Stimulated activated CD4-positive, alpha-beta T cell treated with anti-CD3 and anti-CD28 coated beads, Interleukin-1b, Interleukin-23, amount 100 ng/mL, for 1 hour (primary cell): ENCODE measurements at places on chromosomes 5 and 9.

DNA sequence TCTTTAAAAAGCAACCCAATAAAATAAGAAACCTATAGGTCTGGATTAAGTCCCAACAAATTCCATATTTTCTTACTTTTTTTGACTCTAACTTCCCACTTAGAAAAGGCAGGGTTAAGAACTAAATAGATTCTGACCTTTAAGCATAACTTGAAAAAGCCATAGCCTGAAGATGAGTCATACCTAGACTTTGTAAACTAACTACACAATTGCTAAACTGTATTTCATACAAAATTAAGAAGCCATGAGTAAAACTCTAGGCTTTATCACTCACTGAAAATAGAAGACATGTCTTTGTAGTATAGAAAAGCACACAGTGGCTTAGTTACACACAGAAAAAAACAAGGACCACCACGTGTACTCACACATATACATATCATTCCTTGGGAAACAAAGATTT is 51.5 kb downstream of the MLLT3 start:
- DNase-seq = no peak

GRCh38 chr5:74476046-74476818 is 164.3 kb downstream of the ENC1 start:
- DNase-seq = no peak

GRCh38 chr9:16653491-16654399 is 216.7 kb downstream of the BNC2 start:
- DNase-seq = no peak

DNA sequence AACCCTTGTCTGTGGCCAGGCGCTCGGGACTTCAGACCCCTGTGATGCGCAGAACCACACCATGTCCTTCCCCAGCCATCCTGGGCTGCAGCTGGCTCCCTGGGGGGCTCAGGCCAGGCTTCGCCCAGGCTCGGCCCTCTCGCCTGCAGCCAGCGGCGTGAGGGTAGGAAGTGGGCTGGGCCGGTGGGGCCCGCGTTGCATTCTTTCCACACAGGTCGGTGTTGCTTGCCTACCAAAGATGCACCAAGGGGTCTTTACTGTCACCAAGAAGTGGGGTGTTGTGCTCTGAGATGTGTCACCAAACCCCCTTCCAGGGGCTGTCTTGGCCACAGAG is 48.3 kb upstream of the RNF130 start:
- DNase-seq = no peak

DNA sequence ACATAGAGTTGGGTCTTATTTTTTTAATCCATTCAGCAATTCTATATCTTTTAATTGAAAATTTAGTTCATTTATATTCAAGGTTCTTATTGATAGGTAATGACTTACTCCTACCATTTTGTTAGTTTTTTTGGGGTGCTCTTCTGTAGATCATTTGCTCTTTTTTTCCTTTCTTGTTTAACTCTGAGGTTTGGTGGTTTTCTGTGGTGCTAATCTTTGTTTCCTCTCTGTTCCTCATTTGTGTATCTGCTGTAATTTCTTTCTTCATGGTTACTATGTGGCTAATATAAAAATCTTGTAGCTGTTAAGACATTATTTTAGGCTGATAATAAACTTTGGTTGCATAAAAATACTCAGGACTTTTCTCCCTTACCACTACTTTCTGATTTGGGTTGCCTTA is 181.6 kb upstream of the DMRTA1 start:
- no peak for DNase-seq

GRCh38 chr5:174454464-174454863 is 269.9 kb upstream of the MSX2 start:
- DNase-seq = no peak

DNA sequence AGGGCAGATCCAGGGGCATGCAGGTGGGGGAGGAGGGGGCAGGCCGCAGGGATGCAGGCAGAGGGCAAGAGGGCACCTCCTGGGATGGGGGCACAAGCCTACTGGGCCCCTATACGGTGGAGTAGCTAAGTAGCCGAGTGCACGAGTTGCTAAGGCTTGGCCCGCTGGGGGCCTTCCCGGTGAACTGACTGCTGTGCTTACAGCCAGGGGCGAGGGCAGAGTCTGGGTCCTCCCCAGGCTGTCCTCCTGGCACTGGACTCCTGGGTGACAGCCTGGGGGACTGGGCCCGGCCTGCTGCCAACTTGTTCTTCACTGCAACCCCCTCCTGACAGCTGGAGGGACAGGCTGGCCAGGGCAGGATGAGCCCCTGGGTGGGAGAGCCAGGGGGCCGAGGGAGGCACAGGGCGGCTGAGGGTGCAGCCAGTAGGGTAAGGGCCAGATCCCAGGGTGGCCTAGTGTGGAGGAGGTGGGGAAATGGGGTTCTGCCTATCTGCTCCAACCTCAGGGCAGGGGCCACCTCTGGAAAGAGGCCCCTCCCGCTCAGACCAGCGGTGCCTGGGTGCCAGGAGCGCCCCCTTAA is 1.7 kb upstream of the EGFL7 start:
- DNase-seq = no peak

DNA sequence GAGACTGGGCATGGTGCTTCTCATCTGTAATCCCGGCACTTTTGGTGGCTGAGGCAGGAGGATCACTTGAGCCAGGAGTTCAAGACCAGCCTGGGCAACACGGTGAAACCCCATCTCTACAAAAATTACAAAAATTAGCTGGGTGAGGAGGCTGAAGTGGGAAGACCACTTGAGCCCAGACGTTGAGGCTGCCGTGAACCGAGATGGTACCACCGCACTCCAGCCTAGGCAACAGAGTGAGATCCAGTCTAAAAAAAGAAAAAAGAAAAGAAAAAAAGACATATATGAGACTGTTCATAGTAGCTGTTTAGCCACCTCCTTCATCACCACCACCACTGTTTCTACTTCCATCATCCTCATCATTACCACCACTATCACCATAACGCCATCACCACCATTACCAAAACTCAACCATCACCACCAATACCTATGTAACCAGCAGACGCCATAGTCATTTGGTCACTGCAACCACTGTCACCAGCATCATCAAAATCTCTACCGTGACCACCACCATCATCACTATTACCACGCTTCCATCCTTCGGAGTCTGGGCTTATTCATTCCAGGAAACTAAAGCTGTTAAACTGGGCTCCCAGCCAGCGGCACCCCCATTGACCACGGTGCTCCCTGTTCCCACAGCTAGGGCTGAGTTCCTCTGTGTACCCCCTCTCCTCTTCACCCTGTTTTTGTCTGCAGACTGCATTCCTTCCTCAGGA is 8.4 kb upstream of the KIF12 start:
- no peak for DNase-seq

DNA sequence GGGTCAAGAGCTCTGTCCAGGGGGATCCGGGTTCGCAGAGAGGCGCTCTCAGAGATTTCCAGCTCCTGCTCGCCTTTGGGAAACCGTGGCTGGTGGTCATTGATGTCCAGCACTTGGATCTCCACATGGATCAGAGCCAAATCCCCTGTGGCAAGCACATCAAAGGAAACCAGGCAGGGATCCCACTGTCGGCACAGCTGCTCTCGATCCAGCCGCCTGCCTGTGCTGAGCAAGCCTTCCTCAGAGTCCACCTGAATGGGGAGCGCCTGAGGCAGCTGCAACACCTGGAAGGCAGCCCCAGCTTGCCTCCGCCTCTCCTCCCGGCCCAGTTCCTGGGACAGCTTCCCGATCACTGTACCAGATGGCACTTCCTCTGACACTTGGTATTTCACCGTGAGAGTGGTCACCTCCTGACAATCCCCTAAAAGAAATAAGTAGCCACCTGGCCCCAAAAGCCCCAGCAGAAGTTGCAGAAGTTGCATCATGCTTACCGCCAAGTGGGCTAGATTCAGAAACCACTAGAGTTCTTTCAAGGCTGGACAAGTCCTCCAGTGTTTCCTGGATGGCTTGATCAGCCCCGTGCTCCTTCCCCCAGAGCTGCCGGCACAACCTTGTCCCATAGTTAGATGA is 520 bp downstream of the PCDH12 start:
- no peak for DNase-seq

GRCh38 chr9:36332006-36332405 is 68.1 kb downstream of the RNF38 start:
- DNase-seq = no peak

DNA sequence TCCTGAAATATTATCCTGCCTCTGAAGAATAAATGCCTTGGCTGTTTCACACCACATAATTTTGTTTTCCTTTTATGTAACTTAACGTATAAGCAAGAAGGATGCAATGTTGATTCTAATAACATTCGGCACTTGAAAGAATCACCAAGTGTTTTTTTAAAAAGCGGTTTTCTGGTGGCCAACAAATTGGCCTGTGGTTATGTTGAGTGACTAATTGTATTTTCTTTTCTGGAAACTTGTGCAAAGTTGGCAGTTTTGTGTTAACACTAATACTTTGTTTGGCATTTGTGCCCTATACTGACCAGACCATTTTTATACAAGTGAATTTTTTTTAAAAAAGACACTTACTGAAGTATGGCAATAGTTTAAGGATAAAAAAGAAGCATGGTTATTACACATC is 452.7 kb downstream of the BNC2 start:
- DNase-seq = no peak

- no peak for DNase-seq
Measured at GRCh38 chr9:33082538-33083326, 6.3 kb upstream of the SMU1 start.

DNA sequence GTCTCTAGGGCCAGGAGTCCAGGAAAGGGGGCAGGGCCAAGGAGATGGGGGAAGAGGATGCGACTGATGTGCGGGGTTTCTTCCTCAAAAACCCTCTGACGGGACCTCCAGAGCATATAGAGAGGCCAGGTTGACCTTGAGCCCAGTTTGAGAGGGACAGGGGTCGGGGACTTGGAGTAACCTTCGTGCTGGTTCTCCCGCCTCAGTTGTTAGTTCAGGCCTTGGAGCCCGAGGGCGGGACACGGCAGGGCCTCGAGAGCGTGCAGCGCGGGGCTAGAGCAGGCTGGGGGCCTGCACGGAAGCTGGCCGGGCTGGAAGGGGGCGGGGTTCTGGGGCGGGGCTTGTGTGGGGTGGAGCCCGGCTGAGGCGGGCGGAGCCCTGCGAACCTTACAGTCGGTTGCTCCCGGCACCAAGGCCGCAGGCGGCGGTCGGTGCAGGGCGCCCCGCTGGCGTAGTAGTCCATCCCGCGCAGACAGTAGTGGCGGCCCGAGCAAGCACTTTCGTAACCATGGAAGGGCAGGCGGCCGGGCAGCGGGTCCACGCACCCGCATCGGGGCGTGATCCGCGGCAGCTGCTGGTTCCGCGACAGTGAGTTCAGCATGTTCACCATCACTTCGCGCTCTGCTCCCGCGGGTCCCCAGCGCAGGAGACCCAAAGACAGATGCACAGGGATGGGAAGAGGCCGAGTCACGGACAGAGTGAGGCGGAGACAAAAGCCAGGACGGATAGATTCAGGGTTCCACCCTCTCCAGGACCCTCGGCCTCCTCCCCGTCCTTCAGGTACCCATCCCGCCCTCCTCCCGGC is 4.0 kb upstream of the MYORG start:
- peak; percentile 42 for DNase-seq
